Central memory CD4-positive, alpha-beta T cell (primary cell): ENCODE measurements at places on chromosomes 1 and 21.
A peak's percentile ranks its signal among the peaks of the same experiment; 100 is the strongest.

GRCh38 chr1:37107153-37107907 is 73.0 kb upstream of the GRIK3 start:
- no peak for DNase-seq

DNA sequence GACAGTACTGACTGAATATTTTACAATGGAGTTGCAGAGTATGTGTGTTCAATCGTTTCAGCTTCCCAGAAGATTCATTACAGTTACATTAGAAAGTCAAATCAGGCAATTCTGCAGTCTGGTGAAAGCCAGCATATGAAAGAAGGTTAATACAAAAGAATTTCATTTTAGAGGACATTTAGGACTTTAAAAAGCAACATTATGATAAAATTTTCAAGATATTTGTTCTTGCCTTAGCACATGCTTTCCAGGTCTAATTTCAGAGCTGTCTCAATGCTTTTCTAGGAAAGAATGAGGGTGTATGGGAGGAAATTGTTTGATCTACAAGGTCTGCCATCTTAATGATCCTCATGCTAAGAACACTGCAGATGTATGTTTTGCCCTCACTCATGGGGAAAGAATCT is 63.2 kb downstream of the RERE start:
- DNase-seq = no peak

DNA sequence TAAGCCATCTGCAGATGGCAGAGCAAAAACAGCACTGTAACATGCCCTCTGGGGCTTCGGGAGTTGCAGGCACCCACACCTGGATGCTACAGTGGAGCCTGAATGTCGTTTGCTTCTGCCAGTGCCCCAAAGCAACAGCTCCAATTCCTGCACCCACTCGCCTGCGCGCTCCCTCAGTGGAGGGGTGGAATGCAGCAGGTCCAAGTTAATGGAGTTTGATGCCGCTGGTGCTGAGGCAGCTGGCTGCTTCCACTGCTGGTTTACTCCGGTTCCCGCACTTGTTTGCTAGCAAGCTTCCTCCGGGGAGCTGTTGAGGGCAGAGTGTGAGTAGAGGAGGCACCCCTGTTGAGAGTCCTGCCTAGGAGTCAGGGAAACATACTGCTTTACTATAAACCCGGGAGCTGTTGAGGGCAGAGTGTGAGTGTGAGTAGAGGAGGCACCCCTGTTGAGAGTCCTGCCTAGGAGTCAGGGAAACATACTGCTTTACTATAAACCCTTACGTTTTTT is 584.0 kb upstream of the TMPRSS15 start:
- no peak for DNase-seq

DNA sequence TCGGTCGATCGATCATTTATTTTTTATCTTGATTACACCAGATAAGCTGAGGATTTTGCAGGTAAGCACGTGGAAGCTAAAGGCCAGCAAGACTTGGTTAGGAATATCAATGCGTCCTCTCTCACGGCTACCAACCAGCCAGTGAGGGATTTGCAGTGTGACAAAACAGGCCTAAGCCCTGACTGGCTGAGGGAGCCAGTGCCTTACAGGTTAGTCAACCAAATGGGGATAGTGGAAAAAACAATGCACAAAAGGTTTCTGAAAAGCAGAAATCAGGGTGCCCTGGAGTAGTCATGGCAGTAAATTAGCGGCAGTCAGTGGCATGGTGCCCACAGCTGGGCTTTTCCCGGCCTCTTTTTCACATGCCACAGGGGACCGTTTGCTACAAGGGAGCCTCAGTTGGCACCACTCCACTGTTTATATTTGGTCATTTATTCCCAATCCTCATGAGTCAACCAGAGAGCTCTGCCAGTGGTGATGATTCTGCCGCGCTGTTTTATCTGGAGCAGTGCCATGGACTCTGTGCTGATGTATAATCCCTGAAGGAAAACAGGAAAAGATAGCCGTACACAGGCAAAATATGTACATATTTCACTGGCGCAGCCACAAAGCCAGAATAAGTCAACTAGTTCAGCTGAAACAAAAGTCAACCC is 167.6 kb downstream of the RHOU start:
- no peak for DNase-seq

DNA sequence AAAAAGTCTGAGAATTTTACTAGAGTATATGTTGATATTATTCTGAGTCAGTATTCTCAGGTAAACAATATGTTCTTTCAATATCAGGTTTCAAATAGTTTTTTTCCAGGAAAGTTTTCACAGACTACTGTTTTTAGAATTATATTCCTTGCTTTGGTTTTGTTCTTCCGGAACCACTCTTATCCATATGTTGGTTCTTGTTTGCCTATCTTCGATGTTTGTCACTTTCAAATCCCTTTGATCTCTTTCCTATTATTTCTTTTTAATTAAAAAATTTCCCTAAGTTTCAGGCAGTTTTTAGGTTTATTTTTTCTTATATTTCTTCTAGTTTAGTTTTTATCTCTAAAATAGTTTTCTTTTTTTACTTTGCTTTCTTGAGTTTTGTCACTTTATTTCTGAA is 20.9 kb downstream of the NOS1AP start:
- no peak for DNase-seq

- DNase-seq = no peak
Measured at GRCh38 chr1:184218458-184219075, 167.0 kb downstream of the TSEN15 start.

DNA sequence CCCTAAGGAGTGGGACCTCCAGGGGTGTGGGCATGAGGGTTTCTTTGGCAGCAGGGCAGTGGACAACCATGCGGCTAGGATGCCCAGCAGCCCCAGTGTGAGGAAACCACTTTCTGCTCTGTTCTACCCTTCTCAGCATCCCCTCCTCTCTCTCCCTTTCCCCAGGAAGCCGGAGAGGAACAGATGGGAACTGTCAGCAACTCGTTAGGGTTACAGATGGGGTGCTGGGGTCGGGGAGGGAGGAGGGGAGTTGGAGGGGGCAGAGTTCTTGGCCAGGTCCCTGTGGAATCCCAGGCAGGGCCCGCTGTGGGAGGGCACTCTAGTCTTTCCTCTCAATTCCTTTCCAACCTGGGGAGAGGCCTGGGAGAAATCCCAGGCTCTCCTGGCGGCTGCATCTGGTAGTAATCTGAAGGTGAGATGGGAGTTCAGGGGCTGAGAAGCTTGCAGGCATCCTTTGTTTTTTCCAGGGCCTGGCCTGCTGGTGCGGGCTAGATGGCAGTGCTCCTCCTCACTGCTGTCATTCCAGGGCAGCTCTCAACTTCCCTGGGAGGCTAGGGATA is 93.9 kb upstream of the CSF3R start:
- DNase-seq = no peak

DNA sequence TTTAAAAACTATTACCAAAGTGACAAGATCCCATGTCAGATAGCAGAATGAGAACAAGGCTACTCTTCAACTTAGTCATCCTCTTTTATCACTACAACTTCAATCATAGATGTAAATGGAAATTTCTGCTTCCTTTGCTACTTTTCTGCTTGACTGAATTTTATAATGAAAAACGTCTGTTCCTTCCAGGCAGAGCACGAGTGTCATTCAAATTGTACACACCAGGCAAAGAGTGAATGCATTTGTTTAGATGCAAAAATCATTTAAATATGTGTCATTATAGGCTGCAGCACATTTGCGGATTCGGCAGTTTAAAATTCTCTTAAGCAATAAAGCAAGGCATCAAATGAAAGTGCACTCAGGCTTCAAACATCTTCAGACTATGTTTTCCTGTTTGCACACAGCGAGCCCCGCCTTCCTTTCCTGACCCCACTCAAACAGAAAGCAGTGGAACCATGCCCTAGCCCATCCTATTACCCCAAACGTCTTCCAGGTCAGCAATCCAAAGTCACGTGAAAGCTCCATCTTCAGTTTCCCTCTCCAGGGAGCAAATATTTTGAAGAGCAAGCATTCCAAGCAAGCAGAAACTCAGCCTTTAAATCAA is 99.6 kb downstream of the APP start:
- peak; percentile 32 for DNase-seq

DNA sequence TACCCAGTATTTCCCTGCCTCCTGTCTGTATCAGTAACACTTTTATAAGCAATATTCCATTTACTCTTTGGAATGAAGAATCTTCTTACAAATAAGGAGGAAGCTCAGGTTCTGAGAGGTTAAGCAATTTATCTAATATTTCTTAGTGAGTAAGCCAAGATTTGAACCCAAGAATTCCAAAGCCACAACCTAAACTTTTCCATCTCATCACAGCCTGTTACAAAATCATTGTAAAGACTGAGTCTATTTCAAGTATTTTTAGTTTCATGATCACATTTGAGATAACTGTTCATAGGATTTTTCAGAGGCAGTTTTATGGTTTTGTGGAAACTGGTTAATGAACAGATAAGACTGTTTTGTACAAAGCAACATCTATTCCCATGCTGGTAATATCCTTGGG is 29.8 kb upstream of the HHAT start:
- no peak for DNase-seq
